ENCODE measurements at places on chromosomes 12 and 14.

DNA sequence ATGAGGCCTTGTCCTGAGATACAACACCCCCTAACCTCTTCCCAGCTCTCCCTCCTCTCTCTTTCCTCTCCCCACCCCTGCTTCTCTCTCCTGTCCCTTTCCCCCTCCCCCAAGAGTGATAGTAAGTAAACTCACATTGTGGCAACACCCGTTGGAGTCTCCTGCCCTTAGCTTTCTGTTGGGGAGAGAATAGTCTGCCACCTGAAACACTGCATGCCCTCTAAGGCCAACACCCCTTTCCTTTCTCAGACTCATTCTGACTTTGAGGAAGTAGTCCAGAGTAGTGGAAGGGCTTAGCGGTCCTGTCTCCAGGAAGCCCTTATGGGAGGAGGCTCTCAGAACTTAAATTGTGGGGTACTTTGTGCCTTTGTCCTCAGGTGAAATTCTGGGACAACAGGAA lies 95.2 kb downstream of the PRKCH start:
- no peak for DNase-seq

DNA sequence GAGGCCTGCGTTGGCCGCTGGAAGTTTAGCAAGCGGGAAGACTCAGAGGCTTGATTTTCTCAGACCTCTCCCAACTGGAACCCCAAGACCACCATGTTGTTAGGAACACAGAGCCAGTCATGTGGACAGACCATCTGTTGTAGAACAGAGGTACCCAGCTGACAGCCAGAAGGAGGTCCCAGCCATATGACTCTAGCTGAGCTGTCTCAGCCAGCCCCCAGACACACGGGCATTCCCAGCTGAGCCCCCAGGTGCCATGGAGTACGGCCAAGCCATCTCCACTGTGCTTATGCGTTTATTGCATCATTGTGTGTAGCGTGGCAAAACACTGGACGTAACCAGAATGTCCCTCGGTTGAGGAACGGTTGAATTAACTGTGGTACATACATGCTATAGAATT lies 421.9 kb downstream of the TMEM132D start:
- DNase-seq = no peak

DNA sequence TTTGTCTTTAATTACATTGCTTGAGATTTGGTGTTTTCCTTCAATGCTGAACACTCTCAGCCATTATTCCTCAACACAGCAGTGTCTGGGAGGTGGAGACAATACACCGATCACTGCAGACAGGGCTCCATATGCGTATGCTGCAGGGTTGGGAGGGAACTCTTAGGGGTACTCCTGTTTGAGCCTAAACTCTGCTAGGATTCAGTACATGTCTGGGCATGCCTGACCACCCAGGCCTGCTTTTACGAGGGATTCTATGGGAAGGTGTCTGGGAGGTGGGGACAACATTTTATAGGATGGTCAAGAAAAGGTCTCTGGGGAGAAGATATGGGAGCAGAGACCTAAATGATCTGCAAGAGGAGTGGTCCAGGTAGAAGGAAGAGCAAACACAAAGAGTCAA lies 34.3 kb downstream of the DHRS2 start:
- no peak for DNase-seq

GRCh38 chr12:52944683-52945388 lies 4.1 kb upstream of the KRT18 start:
- DNase-seq = no peak

GRCh38 chr14:75141062-75141461 lies 14.2 kb upstream of the NEK9 start:
- DNase-seq = no peak
